ENCODE measurements at places on chromosomes 13 and 19.
A peak's percentile ranks its signal among the peaks of the same experiment; 100 is the strongest.

DNA sequence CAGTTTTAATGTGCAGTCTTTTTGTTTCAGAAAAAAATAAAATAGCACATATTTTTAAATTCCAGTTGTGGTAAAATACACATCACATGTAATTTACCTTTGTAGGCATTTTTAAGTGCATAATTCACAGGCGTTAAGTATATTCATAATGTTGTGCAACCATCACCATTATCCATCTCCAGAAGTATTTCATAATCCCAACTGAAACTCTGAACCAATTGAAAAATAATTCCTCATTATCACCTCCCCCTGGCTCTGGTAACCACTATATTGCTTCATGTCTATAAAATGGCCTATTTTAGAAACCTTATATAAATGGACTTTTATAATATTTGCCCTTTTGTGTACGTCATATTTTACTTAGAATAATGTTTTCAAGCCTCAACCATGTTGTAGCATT is 756.5 kb upstream of the KLHL1 start:
- DNase-seq = no peak

DNA sequence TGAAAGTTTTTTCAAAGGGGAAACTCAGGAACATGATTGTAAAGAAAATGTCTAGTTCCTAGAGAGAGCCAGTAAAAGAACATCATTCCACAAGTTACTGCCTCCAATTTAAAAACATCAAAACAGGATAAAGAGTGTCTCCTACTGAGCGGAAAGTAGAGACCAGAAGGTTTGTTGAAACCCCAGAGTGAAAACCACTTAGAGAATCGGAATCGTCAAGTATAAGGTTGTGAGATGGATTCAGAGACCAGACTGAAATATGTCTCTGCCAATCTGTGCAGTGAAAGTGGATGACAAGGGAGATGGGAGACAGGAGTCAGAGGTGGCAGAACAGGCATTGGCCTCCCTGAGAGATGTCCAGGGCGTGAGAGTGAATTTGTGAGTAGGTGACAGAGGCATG is 133.4 kb downstream of the GPC6 start:
- DNase-seq = no peak

GRCh38 chr19:13505761-13506470 is 363 bp downstream of the CACNA1A start:
- DNase-seq = no peak

DNA sequence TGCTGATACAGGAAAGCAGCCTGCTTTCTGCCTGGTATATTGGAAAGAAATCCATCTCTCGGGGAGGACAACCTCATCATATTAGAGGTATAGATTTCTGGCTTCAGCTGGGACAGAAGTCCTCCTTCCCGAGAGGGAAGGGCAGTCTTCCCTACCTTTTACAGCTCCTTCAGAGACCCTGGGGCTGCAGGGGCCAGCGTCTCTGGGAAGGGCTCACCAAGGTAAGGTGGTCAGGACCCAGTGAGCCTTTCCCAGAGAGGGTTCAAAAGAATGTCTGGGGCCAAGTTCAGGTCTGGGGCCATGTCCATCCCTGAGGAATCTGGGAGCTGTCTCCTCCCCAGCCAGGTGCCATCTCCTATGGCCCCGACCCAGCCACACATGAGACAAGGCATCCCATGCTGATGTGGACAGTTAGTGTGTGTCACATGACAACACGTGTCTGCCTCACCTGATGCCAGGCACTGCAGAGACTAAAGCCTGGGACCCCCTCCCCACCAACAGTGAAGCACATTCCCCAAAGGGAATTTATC is 136.4 kb downstream of the URI1 start:
- no peak for DNase-seq

GRCh38 chr19:47363758-47364531 is 14.8 kb downstream of the DHX34 start:
- no peak for DNase-seq

- no peak for DNase-seq
These were observed 7.0 kb downstream of the PDX1 start for GRCh38 chr13:27926644-27927434.

DNA sequence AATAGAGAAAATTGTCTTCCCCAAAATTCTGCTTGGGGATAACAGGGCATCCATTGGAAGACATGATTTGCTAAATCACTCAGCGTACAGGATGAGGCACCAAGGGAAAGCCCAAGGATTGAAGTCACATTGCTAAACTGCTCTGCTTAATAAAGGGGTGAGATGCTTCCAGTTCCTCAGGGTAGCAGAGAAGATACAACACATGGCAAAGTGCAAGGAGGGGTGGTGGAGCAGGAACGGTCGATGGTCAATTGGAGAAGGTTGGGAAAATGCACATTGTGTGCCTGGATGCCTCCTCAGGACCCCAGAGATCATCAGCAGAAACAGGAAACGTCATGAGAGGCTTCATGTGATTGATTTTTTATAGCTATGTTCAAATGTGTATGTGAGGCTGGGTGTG is 116.3 kb upstream of the SOX1 start:
- DNase-seq = no peak

- DNase-seq = no peak
These were observed 335.2 kb downstream of the MYO16 start for GRCh38 chr13:108964606-108965005.

GRCh38 chr13:57739543-57740190 is 108.1 kb downstream of the PCDH17 start:
- no peak for DNase-seq

GRCh38 chr13:67224148-67224846 is 5.8 kb downstream of the PCDH9 start:
- no peak for DNase-seq

- DNase-seq = no peak
These were observed 13.4 kb downstream of the UHRF1 start for GRCh38 chr19:4922530-4923275.

DNA sequence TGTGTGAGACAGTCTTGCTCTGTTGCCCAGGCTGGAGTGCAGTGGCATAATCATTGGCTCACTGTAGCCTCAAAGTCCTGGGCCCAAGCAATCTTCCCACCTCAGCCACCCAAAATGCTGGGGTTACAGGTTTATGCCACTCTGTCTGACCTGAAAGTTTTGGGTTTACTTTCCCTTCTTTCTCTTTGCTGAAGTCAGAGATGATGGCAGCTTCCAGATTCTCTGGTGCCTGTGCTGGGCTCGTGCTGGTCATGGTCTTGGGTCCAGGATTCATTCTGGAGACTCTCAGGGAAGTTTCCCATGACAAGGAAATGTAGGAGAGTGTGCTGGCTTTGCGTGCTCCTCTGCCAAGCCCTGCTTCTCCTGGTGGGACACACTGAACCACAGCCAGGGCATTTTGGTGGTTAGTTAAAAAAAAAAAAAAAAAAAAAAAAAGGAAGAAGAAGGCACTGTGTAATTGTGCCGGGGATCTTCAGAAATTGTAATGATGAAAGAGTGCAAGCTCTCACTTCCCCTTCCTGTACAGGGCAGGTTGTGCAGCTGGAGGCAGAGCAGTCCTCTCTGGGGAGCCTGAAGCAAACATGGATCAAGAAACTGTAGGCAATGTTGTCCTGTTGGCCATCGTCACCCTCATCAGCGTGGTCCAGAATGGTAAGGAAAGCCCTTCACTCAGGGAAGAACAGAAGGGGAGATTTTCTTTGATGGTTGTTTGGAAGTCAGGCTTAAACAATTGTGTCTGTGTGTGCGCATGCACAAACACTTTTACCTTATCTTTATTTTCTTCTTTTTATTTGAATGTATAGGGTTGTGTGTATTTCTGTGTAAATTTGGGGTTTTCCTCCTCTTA is at the start of gene ALOX5AP:
ALOX5AP (plus strand) TSS at position 519 of the 847 bp plus-strand sequence; CDS start at position 582, 63 bp downstream.
- DNase-seq = peak; percentile 27

DNA sequence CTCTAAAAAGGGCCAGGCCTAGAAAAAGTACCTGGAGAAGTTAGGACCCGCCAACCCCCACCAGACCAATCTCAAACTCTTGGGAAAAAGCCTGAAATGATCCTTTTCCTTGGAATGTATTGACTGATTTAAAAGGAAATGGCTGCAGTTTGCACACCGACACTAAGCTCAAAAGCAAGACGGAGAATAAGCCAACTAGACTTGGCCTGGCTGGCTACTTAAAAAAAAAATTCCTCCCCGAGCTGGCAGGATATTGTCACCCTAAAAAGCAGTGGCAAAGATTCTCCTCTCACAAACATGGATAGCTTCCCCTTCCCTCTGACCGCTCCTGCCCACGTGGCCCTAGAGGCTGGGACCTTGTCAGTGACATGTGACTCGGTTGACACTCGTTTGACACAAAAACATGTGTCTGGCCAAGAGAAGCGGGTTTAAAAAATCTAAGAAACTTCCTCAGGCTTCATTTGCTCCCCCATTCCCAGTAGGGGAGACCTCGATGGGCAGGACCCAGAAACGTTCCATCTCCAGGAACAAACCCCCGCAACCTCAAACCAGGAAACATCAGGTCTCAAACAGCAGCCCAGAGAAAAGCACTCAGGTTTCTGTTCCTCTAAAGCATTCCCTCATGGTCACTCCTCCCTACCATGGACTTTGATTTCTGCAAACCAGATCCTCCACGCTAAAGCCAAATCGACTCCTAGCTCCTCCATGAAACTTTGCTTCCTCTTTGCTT is 1.3 kb downstream of the RFX1 start:
- DNase-seq = no peak

DNA sequence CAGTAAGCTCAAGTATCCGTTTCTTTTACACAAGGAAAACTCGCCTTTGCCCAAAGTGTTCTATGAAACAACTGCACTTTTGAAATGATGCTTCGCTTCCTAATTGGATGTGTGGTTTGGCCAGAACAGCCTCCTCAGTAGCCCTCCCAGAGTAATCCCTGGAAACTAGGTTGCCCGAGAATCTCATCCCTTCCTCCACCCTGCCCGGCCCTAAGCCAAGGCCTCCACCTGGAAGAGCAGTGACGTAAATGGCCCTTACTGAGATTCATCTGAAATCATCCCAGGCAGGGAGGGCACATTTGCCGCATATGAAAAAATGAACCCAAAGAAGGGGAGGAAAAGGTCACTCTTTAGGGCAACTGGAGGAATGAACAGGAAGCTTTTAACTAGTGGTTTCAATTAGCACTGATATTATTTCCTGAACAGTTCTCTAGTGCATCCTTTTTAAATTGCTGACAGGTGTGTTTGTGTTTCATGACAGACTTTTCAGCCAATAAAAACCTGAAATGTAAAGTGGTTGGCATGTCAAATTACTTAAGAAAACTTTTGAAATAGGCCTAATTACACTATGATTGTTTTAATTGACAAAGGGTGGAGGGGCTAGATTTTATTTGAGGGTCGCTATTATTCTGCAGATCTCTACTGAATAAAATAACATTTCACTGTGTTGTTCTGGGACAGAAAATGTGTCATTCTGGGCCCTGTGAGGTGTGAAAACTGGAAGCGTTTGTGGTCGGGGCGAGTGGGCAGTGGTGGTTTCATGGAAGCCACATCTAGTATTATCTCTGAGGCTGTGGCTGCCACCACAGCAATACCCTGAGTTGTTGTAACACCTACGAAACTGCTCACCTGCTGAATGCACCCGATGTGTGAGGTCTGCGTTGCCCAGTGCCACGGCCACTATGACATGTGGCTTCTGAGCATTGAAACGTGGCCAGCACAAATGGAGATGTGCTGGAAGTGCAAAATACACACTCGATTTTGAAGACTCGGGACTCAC is 112.1 kb downstream of the ZIC5 start:
- peak; percentile 5 for DNase-seq

GRCh38 chr13:46925486-46925885 is 28.6 kb upstream of the HTR2A start:
- DNase-seq = no peak

DNA sequence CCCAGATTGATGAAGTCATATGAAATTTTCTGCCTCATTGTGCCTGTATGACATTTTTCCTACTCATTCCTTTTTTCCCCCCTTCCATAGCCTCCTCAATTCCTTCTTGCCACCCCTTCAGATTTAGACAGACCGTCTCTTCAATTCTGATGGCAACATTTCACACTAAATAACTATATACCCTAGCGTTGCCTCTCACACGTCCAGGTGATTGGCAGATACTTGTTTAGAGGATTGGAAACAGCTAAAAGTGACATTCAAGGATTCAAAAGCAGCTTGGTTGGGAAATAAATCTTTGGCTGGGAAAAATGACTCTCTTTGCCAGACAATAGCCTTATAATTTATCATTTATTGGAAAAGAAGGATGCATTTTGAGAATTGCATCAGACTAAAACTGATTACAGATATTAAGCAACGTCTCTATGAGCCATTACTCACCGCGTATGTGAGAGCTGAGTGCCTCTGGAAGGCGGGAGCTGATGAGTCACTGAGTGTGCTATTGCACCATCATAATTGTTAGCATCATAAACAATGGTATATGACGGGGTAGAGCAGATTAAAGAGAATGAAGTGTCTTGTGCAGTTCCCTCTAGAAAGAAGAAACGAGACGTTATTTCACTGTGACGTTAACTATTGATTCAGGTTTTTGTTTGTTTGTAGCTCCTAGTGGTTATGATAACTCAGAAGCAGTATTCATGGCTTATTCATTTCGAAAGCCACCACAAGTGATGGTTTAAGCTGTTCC is 61.1 kb upstream of the FAM216B start:
- no peak for DNase-seq

DNA sequence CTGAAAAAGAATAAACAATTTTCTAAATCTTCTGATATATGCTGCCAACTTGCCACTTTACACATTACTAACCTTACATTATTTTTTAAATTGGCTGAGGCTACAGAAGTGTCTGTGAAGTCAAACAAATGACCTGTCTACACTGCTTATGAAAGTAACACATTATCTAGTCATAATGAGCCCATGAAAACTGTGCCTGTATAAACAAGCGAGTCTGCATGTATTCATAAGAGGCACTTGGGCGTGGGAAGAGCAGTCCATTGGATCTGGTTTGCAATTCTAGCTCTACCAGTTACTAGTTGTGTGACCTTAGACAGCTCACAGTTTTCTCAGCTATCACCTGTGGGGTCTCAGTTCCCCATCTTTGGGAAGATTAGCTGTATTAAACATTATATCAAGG is 3.1 kb downstream of the VPS36 start:
- DNase-seq = no peak

DNA sequence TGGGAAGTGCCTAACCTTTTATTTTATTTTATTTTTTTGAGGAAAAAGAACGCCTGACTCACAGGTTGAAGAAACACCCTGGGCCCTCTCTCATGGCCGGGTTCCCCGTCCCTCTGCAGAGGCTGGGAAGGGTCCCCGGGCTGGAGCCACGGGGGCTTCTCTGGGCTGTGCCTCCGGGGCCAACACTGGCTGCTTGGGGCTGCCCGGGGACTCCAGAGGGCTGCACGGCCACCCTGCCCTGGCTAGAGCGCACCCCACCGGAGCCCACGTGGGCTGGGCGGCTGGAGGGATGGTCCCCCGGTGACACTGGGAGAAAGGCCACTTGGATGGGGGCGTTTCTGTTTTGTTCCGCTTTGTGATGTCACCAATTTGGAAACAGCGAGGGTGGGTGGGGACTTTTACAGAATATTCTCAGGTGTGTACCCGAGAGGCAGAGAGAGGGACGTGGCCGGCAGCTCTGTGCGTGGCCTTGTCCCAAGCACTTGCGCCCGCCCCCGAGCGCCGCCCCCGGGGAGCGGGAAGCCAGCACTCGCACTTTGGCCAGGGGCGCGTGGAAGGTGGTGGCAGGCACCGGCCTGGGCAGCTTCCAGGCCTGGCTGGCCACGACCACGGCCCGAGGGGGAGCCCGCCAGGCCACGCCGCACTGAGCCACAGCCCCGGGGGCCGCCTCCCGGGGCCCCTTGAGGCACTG is 13.9 kb upstream of the GNA15 start:
- no peak for DNase-seq
